CD4-positive, CD25-positive, alpha-beta regulatory T cell (primary cell): ENCODE measurements at places on chromosomes 5 and 9.

DNA sequence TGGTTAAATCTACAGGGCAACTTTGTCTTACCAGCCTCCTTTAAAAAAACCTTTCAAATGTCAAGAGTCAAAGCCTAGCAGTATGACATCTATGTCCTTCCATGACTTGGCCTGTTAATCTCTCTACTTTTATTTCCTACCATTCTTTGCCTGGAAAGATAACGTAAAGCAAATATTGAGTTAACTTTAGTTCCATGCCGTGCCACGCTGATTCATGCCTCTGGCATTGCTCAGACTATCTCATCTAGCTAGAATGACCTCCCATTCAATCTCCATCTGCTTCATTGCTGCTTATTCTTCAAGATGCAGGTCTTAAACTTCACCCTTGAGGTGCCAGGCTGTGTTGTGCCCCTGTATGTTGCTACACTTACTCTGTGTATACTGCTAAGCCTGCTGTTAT, 729.8 kb downstream of the EFNA5 start:
- no peak for DNase-seq

DNA sequence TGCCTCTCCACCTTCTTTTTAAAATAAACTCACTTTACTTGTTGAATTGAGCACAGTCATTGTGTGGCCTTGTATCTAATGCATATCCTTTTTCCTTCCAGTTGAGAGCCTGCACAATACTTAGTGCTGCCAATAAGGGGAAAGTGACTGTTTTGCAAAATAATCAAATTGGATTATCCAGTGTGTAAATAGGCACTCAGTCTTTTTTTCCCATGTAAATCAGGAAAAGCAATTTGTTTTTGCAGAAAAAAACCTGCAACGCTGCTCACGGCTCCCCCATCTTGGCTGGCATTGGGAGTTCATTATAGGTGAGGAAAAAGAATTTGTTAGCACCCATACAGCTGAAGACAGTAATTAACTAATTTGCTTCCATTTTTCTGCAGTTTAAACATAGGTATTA, 299.9 kb downstream of the CSNK1G3 start:
- DNase-seq, result no peak

DNA sequence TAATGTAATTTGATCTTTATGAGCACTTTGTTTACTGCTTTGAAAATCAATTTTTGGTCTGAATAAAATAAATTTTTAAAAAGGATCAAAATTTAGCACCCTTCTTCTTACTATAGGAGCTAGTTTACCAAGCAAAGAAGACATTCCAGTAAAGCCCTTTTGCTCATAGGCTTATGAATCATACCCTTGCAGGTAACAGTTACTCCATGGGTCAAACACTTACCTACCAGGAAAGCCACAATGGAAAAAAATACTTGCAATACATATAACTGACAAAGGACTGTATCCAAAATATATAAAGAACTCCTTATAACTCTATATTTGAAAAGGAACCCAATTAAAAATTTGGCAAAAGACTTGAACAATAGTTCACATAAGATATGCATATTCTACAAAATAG, 66.6 kb downstream of the SHOC1 start:
- DNase-seq, result no peak

- no peak for DNase-seq
These were observed 475.9 kb downstream of the TLE1 start for GRCh38 chr9:81213456-81213855.

- no peak for DNase-seq
These were observed 122.8 kb downstream of the ARHGEF28 start for GRCh38 chr5:73748510-73749400.

GRCh38 chr5:14449052-14449661, 132.4 kb upstream of the OTULINL start:
- DNase-seq, result no peak

DNA sequence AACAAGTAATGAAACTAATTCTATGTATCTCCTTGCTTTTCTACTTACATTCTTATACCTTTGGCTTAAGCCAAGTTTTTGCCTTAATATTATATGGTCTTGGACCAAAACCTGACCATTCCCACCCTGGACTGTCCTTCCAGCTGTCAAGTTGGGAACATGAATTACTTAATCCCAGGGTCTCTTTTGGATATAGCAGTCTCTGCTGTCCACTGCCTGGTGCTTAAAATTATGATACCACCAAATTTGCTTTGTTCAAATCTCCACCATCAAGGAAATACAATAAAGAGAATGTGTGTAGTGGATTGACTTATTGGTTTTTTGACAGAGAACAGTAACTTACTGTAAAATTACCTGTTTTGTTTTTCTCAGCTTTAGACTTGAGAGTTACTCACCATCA, 66.2 kb downstream of the ABHD17B start:
- no peak for DNase-seq

- no peak for DNase-seq
These were observed 21.7 kb downstream of the CDH10 start for GRCh38 chr5:24623031-24623430.

- DNase-seq, result no peak
These were observed 60.3 kb downstream of the TTC39B start for GRCh38 chr9:15246708-15247107.

- DNase-seq, result no peak
These were observed 193.0 kb downstream of the ERCC6L2 start for GRCh38 chr9:96068511-96068910.

DNA sequence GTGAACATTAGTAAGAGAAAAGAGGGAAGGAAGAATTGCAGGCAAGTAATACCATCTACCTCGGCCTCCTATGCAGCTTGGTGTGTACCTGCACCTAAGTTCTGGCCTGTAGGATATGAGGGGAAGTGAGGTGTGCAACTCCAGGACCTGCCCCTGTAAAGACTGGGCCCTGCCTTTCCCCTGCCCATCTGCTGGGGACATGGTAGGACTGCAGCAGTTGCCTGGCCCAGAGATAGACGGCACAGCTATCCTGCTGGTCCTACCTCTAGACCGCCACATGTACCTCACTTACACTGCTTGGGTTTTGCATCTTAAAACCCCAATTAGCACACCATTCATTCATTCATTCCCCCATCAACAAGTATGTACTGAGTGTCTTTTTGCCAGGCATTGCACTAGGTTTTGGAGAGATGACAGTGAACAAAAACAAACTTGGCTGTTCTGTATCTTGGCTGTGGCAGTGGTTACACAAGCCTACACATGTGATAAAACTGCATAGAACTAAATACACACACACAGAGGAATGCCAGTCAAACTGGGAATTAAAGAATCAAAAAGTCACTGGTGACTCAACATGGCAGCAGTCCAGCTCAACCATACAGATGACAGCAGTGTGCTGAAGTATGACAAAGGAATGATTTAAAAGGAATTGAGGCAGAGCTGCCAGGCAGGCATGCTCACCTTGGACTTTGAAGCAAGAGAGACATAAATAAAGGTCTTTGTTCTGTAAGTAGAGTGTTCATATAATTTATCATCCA, 23.3 kb upstream of the MGAT1 start:
- no peak for DNase-seq

- peak; percentile 59 for DNase-seq
These were observed 932 bp downstream of the SLC12A2 start for GRCh38 chr5:128084228-128085167.

GRCh38 chr9:2299156-2299842, 284.2 kb downstream of the SMARCA2 start:
- no peak for DNase-seq

- DNase-seq, result no peak
These were observed 293.0 kb downstream of the SEC61B start for GRCh38 chr9:99515093-99515492.

DNA sequence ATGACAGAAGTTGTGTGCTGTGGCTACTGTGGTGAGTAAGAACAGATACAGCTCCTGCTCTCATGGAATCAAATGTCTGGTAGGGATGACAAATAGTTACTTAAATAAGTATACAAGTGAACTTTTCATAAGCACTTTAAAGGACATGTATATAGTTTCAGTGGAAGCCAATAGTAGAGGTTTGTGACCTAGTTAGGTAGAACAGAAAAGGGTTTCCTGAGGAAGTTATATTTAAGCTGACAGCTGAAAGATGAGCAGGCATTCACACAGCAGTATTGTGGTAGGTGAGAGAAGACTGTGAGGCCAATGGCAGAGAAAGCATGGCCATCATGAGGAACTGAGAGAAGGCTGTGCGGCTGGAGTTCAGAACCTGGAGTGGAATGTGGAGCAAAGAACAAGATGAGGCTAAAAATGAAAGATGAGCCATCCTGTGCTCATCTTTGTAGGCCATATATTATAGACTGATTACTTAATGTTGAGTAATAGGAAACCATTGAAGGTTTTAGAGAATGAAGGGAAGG, 15.4 kb downstream of the FAM174A start:
- no peak for DNase-seq

- no peak for DNase-seq
These were observed 34.2 kb upstream of the TIFAB start for GRCh38 chr5:135486131-135487036.

GRCh38 chr5:74386571-74387334, 253.8 kb downstream of the ENC1 start:
- no peak for DNase-seq

- no peak for DNase-seq
These were observed 470.6 kb upstream of the MPDZ start for GRCh38 chr9:13750061-13750460.

DNA sequence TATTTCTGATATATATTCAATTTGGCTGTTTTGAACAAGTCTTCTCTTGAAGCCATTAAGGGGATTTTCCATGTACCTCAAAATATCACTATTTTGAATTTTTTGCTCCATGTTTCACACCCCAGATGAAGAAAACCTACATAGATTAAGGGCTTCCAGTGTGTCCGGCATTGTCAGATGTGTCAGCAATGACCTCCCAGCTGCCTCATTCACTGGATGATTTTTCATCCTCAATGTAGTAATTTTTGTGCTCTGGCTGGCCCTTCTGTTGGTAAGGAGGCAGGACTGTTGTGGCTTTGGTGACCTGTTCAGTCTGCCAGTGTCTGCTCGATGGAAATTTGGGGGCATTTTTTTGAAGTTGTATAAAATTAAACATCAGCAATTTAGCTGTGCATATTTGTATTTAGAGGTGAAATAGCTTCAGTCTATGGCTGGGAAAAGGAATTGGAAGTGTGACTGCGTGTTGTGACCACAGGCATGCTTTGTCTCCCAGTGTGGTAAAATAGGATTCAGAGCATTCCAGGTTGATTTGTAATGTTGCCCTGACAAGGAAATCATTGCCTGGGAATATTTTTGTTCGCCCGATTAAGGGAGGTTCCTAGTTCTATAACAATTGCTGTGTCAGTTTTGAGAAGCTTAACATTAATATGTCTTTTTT, 312.4 kb downstream of the ARHGEF28 start:
- no peak for DNase-seq

GRCh38 chr5:129820-130219, 37.9 kb downstream of the PLEKHG4B start:
- DNase-seq, result no peak

DNA sequence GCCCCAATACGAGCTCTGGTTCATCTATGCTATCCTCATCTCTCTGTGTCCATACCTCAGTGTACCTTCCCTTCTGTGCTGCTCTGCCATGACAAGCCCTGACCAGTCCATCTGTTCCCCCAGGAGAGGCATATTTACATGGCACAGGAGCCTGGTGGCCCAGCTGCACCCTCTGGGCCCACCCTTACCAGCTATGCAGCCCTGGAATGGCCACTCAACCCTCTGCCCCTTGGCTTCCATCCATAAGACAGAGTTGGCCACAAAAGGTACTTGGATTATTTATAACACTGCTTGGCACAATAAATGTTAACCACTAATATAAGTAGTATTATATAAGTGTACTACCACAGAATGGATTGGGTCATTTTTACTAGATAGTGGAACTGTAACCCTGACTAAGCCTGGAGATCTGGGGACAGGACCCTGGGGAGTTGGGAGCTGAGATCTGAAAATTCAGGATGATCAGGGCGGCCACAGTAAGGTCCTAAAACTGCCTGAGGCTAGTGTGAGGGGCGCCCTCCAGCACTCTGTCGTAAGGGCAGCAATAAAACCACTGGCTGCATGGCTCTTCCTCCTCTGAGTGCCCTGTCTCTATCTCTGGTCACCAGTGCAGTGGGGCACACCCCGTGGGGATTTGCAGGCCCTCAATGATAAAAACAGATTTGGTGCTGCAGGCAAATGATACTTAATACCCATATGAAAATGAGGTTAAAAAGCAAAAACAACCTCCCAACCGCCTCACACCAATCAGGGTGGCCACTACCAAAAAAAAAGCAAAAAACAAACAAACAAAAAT, 65.8 kb downstream of the SEMA4D start:
- no peak for DNase-seq

DNA sequence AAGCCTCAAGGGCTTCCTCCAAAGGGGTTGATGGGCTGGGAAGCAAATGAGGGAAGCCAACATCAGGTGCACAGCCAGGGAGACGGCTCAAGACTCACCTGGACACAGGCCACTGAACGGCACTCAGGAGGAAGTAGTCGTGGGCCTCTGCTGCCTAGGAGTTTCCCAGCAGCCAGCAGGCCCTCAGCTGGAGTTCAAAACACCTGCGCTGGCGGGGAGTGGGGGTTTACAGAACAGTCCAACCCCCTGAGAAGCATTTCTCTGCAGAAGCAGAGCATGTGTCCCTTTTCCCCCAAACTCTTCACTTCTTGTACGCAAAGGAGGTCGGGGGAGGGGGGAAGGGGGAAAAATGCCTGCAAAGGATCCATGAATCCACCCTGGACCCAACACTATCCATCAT, 2.3 kb downstream of the WHRN start:
- no peak for DNase-seq
